Uterus (tissue), 4 donors: ENCODE measurements at places on chromosomes 13 and 19.
A peak's percentile ranks its signal among the peaks of the same experiment; 100 is the strongest.

DNA sequence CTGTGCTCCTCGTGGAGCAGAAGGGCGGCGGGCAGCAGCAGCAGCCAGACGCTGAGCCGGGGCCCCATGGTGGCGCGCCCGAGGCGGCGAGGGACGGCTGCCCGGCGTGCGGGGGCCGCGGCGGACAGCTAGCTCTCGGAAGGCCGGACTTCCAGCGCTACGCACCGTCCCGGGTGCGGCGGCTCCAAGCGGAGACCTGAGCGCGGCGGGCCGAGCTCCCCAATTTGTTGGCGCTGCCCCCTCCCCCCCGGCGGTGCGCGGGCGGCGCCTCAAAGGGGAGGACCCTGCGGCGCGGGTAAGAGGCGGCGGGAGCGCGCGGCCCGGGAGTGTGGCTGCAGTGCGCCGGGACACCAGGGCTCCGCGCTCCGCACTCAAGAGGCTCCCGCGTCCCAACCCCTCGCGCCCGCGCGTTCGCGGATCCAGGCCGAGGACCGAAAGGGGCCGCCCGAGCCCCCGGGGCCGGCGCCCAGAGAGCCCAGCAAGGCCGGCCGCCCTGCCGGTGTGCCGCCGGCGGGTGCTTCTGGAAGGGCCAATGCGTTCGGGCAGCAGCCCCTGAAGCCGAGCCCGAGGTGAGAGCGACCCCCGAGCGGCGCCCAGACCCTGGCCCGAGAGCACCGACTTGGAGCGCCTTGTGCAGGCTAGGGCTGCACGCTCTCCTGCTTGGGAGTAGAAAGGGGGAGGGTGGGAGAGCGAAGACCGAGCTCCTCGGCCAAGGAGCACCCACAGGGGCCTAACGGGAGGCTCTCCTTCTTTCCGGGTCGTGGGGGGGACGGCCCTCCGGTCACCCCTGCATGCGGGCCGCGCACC, at the start of the genes COL4A1 and COL4A2:
Gene COL4A1 (minus strand): TSS at position 198 of the 807 bp plus-strand sequence. CDS start 130 bp downstream, at position 68.
Gene COL4A2 (plus strand): TSS at position 325 of the 807 bp plus-strand sequence. CDS start 620 bp downstream, outside the sequence.
- DNase-seq, result peak; percentile 90

DNA sequence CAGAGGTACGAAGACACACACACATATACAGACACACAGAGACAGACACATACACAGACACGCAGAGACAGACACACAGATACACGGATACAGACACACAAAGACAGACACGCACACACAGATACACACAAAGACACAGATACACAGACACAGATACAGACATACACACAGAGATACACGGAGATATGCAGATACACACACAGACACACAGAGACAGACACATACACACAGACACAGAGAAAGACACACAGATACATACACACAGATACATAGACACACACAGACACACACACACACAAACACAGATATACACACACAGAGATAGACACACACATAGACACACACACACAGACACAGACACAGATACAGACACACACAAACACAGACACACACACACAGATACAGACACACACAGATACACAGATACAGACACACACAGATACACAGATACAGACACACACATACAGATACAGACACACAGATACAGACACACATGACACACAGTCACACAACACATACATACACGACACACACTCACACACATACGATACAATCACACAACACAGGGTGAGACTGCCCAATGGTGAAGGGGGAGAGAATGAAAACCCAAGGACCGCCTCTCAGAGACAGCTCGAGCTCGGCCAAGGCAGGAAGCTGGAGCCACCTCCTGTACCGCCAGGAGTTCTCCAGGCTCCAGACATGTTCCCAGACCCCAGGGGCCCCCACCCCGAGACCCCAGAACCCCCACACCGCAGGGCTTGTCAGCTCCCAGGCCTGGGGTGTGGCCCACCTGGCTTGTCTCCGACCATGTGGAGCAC, 8.8 kb upstream of the CCER2 start:
- no peak for DNase-seq

DNA sequence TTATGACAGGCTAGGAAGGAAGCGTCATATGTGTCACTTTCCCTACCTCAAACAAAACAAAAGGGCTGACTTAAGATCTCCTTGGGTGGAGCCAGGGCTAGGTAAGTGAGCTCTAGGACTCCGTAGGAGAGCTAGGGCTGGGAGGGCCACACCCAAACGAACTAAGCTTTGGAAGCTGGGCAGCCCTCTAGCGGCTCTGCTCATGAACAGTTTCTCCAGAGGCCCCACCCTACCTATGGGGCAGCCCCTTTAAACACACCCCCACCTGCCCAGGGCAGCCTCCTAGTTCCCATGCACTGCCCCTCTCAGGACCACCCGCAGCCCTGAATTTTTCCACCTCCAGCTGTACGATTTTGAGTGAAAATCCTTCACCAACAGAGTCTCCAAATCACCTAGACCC, 3.5 kb downstream of the PEG3 start:
- DNase-seq, result peak; percentile 20

DNA sequence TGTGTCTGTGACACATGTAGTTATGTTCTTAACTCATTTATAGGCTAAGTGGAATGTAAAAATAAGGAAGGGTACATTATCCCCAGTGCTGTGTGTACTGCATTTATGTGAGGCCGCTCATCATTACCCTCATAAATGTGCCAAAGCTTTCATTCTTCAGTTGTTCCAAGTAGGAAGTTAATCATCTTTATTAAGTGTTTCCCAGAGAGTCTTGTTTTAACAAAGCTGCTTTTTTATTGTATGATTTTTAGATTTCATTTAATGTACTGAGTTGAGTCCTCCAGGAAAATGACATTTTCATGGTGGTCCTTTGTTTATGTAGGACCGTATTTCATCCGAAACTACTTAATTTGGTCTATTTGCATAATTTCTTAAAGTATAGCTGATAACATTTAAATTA, 379.8 kb downstream of the DLEU7 start:
- DNase-seq, result no peak

GRCh38 chr19:355134-355533, 10.5 kb upstream of the MIER2 start:
- DNase-seq, result no peak

- DNase-seq, result no peak
Observed at GRCh38 chr19:14746886-14747285, 31.5 kb downstream of the ADGRE2 start.

- DNase-seq, result no peak
Observed at GRCh38 chr13:109253316-109253715, 533.1 kb downstream of the IRS2 start.

DNA sequence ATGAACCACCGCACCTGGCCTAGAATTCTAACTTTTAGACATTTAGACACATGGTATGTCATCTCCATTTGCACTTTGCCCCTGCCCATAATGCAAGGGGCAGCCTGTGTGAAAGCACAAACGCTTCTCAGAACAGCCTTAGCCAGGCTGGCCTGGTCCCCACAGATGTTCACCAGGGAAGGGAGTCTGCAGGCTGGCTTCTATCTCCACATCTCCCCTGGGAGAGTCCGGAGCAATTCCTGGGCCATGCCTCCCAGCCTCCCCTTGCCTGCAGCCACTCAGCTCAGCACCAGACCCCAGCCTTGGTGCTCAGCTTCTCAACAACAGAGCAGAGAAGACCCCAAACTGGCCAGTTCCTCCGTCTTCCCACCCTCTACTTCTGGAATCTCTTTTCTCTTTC, 21.7 kb upstream of the LSM14A start:
- DNase-seq, result no peak

DNA sequence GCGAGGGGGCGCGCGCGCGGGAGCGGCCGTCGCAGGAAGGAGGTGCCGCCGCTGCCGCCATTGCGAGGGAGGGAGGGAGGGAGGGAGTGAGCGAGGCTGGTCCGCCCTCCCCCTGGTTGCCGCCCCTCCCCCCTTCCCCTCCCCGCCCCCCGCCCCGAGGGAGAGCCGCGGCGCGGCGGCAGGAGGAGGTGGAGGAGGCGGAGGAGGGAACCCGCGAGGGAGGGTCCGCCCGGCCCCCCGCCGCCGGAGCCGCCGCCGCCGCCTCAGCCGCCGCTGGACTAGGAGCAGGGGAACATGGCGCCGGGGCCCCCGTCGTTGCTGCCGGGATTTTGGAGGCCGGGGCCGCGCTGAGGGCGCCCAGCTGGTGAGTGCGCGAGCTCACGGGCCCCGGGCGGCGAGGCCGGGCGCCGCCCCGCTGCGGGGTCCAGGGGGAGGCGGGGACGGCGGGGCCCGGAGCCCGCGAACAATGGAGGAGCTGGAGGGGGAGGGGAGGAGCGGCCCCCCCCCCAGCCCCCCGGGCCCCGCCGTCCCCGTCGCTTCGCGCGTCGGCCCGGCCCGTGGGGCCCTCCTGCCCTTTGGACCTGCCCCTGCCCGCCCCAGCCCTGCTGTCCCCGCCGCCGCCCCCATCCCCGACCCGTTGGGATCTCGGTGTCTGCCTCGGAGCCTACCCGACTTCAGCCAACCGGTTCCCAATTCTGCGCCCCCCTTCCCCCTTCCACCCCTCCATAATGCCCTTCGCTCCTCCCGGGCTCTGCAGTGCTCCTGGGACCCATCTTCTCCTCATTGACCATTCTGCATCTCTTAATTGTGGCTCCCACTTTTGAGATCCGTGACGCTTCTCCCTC, at the start of gene ARHGAP35:
Gene ARHGAP35 (plus strand): TSS at position 152 of the 845 bp plus-strand sequence. CDS start 57,679 bp downstream, outside the sequence.
- DNase-seq, result peak; percentile 30

DNA sequence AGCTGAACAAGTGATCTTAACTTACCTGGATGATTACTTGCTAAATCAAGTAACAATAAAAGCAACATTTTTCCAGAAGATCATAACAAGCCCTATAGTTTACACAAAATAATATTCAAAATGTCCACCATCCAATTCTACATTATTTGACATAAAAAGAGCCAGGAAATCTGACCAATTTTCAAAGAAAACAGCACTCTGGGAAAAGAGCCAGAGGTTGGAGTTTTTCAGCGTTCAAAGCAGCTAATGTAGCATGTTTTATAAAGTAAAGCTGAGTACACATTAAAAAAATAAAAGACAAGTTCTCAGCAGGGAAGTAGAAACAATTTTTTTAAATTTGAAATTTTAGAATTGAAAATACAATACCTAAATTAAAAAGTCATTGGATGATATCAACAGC, 62.6 kb downstream of the UFM1 start:
- DNase-seq, result no peak

DNA sequence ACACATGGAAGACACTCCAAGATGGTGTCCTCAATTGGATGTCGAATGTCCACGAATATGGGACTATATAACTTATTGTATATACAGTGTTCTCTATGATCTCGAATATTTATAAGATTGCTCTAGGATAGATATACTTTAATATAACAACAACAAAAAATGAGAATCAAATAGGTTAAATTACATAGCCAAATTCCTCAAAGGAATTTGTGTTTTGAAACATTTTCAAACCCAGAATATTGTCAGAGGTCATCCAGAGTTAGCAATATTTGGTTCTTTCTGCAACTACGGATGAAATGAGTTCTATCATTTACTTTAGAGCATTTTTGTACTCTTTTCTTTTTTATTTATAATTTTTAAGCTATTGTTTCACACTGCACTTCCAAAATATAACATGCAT, 857.8 kb downstream of the GPC5 start:
- DNase-seq, result no peak

DNA sequence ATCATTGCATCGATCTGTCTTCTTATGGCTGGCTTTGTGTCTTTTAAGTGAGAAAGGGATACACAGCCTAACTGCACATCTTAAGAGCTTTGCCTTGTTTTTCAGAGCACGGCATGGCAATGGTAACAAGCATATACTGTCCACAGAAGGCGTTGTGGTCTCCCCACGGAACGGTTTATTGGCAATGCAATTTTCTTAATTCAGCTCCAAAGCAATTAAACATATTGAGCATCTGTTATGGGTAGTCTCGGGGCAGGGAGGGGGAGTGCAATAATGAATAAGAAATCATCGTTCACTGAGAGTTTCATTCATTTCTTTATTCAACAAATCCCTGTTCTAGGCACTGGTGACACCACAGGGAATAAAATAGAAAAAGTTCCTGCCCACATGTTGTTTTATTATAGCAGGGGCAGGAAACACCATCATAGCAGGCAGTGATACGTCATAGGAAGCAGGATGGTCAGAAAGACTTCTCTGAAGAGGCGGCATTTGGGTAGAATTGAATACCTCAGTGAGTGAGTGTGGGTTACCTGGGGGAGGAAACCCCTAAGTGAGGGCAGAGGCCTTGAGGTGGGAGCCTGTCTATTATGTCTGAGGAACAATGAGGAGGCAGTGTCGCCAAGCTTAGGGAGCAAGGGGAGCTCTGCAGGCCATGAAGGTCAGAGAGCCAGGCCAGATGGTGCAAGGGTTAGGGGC, 185.7 kb upstream of the KL start:
- DNase-seq, result no peak

- no peak for DNase-seq
Observed at GRCh38 chr19:35055715-35056179, 14.2 kb downstream of the HPN start.

DNA sequence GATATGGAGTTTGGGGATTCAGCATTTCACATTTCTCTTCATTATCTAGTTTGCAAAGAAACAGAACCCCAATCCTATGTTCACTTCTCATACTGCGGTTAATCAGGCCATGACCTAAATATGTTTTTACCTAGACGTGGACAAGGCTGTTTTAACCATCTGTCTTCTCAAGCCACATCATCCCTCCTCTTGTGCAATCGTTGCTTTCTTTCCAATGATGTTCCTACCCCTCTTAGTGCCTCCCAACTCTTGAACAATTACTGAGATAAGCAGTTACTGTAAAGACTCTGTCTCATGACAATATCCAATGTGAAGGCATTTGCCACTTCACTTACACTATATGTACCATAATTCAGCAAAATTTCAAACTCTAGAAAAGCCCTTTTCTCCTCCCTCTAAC, 406.2 kb downstream of the LIG4 start:
- no peak for DNase-seq

GRCh38 chr19:46224773-46225172, 4.8 kb upstream of the IGFL1 start:
- no peak for DNase-seq

GRCh38 chr19:40433391-40434216, 7.8 kb upstream of the SERTAD1 start:
- peak; percentile 90 for DNase-seq

DNA sequence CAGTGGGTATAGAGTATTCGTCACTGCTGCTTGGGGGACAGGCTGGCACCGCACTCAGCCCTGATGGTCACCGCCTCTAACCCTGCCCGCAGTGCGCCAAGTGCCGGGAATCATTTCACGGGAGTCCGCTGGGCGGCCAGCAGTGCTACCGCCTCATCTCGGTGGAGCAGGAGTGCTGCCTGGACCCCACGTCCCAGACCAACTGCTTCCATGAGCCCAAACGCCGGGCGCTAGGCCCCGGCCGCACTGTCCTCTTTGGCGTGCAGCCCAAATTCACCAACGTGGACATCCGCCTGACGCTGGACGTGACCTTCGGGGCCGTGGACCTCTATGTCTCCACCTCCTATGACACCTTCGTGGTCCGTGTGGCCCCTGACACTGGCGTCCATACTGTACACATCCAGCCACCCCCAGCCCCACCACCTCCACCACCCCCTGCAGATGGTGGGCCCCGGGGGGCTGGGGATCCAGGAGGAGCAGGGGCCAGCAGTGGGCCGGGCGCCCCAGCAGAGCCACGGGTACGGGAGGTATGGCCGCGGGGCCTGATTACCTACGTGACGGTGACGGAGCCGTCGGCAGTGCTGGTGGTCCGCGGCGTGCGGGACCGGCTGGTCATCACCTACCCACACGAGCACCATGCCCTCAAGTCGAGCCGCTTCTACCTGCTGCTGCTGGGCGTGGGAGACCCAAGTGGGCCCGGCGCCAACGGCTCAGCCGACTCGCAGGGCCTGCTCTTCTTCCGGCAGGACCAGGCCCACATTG, 14.5 kb downstream of the CNFN start:
- DNase-seq, result no peak

- no peak for DNase-seq
Observed at GRCh38 chr13:32267836-32268439, 47.2 kb downstream of the ZAR1L start.
